ENCODE measurements at places on chromosomes 13 and 19.

- DNase-seq, result no peak
Observed at GRCh38 chr13:94710881-94711560, 1.3 kb downstream of the SOX21 start.

DNA sequence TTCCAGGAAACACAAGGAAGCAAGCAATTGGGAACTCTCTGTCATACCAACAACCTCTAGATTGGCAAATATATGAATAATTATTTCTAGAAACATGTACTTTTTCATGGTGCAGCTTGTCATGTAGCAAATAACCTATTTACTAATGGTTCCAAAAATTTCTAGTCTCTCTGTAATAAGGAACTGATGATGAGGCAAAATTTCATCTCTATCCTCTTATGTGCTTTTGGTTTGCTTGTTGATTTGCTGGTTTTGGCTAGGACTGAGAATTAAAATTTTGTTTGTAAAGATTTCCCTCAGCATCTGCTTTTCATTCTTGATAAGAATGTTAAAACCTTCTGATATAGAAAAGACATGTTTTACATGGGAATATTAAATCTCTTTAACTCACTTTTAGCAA, 123.2 kb upstream of the UFM1 start:
- DNase-seq, result no peak

GRCh38 chr19:35533822-35534392, 651 bp downstream of the GAPDHS start:
- DNase-seq, result no peak

DNA sequence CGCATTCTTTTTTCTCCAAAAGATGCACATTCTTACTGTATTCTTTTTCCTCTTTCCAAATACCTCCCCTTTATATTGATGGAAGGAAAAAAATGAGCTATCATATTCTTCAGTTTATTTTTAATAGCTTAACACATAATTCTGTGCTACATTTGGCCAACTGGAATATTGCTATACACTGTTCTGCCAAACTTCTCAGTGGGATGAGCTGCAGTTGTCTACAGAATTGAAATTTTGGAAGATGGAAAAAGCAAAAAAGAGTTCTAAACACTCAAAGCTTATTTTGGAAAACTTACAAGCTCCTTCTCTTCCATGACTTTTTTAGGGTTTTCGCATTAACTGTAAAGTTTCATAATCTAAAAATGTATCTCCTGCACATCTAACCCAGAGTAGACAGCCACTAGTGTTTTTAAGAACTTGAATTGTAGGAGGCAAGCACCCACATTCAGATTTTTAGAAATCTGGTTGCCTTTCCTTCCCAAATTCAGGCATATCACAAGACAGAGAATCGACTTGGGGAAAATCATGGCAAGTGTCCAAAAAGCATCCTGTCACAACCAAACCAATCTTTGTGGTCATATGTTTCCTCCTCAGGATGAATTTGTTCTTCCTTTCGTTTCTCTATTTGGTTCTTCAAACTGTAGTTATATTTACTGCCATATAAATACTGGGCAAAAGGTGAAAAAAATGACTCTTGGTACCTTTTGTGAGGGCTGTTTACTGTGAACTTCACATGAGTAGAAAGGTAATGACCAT, 111.4 kb upstream of the FRY start:
- no peak for DNase-seq

- no peak for DNase-seq
Observed at GRCh38 chr13:25455146-25455545, 83.4 kb downstream of the ATP8A2 start.

- no peak for DNase-seq
Observed at GRCh38 chr19:32748497-32748896, 28.9 kb downstream of the TDRD12 start.

- no peak for DNase-seq
Observed at GRCh38 chr19:47283405-47284059, 8.8 kb downstream of the INAFM1 start.

GRCh38 chr19:4077007-4077374, 10.3 kb upstream of the ZBTB7A start:
- DNase-seq, result no peak

DNA sequence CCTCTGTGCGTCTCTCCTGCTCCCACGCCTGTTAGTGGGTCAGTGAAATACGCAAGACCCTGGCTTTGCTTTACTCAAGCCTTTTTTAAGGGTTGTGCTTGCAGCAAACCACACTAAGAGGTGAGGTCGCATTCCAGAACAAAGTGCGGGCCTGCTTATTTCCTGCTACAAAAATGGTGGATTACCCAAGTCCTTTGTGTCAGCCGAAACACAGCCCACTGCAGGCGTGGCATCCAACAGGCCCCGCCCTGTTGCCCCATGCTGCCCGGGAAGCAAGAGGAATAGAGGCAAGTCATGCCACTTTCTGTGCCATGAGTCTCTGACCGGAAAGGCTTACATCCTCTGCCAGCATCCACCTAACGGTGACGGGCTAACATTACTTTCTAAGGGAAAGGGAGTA, 7.7 kb upstream of the IRS2 start:
- no peak for DNase-seq

GRCh38 chr19:18282021-18282787, 782 bp upstream of the JUND start:
- DNase-seq, result no peak

- no peak for DNase-seq
Observed at GRCh38 chr13:78485803-78486202, 117.5 kb downstream of the POU4F1 start.

GRCh38 chr13:91468301-91468700, 69.9 kb downstream of the GPC5 start:
- DNase-seq, result no peak

- no peak for DNase-seq
Observed at GRCh38 chr13:112943309-112944125, 25.5 kb upstream of the MCF2L start.

GRCh38 chr13:78100486-78100885, 181.9 kb upstream of the EDNRB start:
- DNase-seq, result no peak

DNA sequence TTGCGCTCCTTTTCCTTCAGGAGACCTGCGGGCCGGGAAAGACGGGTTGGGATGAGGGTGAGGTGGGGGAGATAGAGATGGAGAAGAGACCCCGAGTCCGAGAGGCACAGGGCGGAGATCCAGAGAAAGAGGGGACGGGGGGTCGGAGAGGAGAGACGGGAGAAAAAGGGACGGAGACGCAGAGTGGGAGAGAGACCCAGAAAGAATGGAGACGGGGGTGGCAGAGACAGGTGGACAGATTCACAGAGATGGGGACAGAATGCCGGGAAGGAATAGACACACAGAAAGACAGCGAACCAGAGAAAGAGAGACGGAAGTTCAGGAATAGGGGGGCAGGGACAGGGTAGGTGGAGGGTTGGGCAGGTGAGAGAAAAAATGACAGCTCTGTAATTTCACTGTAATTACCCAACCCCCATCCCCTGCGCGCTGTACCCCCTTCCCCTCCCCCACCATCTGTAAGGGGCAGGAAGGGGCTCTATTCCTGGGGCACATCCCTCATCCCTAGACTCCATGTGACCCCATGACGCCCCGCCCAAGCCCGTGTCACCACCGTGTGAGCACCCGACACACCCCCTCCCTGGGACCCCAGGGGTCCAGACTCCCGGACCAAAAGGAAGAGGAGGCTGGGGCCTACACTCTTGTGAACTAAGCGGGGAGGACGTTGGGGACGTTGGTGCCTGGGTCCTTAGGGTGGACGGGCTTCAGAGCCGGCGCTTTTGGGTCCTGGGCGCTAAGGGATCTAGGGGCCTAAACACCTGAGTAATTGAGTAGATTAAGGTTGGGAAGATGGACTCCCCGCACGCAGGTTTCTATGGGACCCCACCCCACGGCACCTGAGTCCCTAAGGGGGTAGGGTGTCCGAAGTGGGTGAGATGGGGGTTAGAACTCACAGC, 967 bp downstream of the DBP start:
- no peak for DNase-seq

GRCh38 chr13:26978081-26978860, 193.3 kb downstream of the USP12 start:
- no peak for DNase-seq

GRCh38 chr13:92303428-92303827, 905.0 kb downstream of the GPC5 start:
- no peak for DNase-seq

- no peak for DNase-seq
Observed at GRCh38 chr13:85298387-85298924, 500.8 kb downstream of the SLITRK6 start.

DNA sequence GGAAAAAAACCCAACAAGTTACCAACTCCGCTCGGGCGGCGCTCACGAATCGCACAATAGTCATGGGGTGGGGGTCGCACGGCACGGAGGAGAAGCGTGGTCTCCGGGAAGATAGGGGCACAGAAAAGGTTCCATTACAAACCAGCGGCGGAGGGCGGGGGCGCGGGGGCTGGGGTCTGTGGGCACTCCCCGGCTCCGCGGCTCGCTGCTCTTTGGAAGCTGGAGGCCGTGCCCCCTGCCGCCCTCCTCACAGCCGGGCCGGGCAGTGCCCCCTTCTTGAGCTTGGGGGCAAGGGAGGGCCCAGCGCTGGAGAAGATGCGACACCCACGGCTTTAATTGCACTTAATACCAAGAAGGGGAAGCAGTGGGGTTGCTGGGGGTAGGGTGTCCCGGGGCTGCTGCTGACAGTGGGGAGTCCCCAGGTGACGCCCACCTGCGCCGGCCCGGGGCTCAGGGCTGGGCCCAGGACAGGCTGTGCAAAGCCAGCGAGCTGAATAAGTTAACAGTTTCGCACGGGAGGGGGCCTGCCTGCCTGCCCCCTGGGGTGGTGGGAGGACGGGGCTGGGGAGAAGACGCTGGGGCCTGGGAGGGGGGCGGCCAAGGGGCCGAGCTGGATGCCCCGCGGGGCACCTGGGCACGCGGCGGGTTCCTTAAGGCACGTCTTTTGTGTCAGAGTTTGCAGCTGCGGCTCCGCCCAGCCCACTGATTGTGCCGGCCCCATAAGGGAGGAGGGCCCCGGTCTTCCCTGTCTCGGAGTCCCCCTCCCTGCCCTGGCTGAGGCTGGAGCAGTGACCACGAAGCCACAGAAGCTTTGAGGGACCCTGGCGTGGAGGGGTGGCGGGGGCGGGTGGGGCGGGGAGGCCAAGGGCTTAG, 9.8 kb downstream of the DCAF15 start:
- DNase-seq, result no peak

DNA sequence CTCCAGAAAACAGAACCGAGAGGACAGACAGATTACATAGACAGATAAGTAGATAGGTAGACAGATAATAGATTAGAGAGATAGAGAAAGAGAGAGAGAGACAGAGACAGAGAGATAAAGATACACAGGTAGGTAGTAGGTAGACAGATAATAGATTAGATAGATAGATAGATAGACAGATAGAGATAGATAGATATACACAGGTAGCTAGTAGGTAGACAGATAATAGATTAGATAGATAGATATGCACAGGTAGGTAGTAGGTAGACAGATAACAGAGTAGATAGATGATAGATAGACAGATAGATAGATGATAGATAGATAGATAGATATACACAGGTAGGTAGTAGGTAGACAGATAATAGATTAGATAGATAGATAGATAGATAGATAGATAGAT, 10.1 kb downstream of the FFAR2 start:
- DNase-seq, result no peak

DNA sequence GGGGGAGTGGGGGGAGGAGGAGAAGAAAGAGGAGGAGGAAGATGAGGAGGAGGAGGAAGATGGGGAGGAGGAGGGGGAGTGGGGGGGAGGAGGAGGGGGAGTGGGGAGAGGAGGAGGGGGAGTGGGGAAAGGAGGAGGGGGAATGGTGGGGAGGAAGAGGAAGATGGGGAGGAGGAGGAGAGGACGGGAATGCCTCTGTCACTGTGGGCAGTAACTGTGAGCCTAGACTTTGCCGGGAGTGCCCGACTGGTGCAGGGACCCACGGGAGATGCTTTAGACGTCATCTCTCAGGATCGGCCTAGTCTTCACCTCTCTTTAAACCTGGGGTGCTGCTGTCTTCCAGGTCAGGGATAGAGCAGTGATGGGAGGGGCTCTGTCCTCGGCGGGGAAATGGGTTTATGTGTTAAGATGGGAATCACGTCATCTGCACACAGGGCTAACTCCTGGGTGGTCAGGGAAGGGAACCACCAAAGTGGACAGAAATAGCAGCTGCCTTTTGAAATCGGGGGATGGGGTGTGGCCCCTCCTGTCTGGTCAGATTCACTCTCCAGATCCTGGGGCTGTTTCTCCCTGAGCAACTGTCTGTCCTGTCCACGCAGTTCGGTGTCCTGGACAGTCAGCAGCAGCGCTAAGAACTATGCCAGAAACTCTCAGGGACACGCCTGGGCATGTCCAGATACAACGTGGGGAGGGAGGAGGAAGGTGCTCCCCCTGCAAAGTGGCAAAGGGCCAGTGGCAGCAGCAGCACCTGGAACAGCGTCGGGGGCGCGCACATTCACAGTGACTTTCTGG, 26.9 kb downstream of the GAS6 start:
- DNase-seq, result no peak

DNA sequence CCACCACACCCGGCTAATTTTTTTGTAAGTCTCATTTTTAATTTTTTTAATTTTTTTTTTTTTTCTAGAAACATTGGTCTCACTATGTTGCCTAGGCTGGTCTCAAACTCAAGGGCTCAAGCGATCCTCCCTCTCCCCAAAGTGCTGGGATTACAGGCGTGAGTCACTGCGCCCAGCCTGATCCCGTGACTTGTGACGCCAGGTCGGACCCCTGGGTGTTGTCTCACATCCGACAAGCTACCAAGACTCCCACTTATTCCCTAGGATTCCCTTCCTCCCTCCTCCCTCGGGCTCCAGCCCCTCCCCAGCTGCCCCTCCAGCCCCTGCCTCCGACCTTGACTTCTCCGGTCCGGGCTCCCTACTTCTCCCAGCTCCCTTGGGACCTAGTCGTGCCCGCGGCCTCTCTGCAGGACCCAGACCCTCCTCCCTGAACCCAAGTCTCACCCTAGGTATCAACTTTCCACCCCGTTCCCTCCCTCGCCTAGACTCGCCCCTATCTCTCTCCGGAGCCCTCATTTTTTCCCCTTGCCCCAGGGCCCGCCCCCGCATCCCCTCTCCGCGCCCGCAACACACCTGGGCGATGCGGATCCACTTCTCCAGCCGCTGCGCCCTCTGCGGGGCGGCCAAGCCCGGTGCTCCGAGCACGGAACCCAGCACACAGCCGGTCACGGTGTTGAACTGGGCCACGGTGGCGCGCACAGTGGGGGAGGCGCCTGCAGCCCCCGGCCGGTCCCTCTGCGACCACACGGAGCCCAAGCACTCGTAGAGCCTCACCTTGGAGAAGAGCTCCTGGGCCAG, 13.1 kb downstream of the RGL3 start:
- DNase-seq, result no peak

- no peak for DNase-seq
Observed at GRCh38 chr19:57465680-57466381, 8.9 kb upstream of the VN1R1 start.

DNA sequence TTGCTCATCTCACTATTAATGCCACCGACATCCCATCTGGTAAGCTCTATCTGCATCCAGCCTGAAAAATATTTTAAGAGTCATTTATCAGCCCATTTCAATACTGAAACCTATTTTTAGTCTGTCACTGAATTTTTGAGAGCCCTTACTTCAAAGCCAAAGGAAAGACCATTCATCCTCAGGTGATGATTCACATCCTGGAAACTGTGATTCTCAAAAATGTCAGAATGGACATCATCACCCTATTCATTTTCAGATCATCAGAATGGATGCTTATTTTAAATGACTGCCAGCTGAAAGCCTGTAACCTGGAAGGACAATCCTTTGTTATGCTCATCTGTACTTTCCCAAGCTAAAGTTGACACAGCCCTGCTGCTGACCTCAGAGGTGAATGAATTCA, 27.0 kb downstream of the TNFSF11 start:
- DNase-seq, result no peak

- no peak for DNase-seq
Observed at GRCh38 chr19:43735957-43736356, 18.8 kb downstream of the SMG9 start.

- peak; percentile 59 for DNase-seq
Observed at GRCh38 chr19:51690454-51691073, 2.6 kb upstream of the SPACA6 start.
